ENCODE measurements at places on chromosomes 3 and 15.

- no peak for DNase-seq
Observed at GRCh38 chr3:70096376-70097066, 97.0 kb downstream of the SAMMSON start.

DNA sequence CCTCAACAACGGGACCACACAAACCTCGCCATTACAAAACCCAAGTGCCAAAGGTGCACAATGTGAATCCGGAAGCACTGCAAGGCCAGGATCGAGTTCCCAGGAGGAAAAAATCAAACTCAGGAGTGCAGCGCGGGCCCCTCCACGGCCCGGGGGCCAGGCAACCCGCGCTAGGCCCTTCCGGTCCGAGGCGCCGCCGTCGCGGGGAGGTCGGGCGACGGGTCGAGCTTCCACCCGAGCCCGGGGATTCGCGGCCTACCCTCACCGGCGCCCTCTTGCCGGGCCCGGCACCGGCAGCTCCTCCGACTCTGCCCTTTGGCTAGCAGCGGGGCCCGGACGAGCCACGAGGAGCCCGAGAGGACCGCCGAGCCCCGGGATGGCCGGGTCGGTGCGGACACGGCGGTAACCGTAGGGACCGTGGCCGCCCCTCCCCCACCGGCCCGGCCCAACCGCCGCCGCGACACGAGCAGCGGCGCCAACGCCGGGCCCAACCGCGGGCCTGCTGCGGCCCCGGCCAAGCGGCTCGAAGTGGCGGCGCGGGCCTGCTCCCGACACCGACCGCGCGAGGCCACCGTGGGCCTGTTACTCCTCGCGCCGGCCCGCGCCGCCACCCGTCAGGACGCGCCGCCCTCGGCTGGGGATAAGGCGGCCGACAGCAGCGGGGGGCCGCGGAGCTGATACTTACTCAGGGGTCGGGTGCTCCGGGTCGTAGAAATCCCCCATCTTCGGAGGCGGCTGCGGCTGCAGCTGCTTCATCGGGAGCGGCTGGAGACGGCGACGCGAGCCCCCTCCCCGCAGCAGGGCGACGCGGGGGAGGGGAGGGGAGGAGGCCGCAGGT, 525 bp downstream of the SETD2 start:
- peak; percentile 60 for DNase-seq

DNA sequence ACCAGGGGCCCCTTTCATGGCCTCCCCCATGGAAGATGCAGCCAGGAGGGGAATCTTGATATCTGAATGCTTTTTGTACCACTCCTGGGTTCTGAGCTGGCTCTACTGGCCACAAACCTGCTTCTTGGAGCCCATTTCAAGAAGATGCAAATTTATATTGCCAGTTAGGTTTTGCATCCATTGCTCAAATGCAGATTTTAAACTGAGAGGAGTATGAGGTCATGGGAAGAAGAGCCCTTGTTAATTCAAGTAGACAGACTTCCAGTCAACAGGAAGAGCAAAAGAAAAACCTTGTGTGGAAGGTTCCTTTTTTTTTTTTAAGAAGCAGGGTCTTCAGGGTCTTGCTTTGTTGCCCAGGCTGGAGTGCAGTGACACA, 133.5 kb downstream of the PDZRN3 start:
- no peak for DNase-seq

- DNase-seq = no peak
Observed at GRCh38 chr3:46892285-46893145, 15.0 kb downstream of the PTH1R start.

GRCh38 chr15:49179433-49180190, 9.6 kb downstream of the GALK2 start:
- no peak for DNase-seq

DNA sequence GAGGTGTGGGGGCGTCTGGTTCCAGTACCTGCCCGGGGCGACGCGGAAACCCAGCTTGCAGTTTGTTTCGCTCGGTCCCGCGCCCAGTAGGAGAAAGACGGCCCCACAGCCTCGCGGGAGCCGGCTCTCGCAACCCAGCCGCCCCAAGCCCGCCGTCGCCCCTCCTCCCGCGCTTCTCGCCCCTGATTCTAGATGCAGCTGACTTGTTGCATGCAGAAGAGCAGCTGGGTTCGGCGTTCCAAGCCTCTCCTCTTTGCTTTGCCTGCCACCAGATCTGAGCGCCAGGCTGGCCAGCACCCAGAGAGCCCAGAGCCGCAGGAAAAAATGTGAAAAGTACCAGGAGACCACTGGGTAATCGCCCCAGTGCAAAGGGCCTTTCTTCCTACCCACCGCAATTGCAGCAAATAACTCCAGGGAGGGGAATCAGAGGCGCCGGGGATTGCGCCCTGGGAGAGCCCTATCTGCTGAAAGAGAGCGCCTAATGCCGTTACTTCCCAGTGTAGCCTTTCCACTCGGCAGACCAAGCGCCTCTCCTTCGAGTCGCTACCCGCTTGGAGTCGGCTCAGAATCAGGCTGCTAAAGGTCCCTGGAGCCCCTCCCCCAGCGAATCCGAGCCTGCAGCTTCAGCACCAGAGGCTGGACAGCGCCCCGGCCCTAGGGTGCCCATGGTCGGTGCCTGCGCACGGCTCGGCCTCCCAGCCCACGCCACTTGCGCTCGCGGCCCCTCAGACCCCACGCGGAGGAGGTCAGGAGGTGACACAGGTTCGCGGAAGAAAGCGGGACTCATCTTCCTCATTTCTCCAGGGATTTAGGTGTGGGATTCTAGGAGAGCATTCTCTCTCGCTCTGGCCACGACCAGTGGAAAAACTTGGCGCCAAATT, 15.7 kb upstream of the AEN start:
- no peak for DNase-seq

DNA sequence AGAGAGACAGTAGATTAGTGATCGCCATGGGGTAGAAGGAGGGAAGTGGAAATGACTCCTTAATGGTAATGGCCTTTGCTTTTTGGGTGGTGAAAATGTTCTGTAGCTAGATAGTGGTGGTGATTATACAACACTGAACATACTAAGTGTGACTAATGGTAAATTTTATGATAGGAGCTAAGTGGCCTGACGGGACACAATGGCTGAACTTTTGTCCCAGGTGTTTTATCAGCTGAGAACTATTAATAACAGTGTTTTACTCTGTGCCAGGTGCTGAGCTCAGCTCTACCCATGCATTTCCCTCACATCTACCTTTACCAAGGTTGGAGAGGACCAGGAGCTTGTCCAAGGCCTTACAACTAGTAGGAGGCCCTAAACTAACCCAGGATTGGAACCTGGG, 66.8 kb downstream of the TRIM71 start:
- DNase-seq = no peak

- no peak for DNase-seq
Observed at GRCh38 chr3:190701096-190701532, 161.4 kb downstream of the GMNC start.

GRCh38 chr15:37872661-37873060, 61.8 kb upstream of the TMCO5A start:
- DNase-seq = no peak

- no peak for DNase-seq
Observed at GRCh38 chr3:127791221-127791913, 30.9 kb downstream of the MGLL start.

GRCh38 chr3:27535809-27536392, 51.7 kb upstream of the SLC4A7 start:
- no peak for DNase-seq

DNA sequence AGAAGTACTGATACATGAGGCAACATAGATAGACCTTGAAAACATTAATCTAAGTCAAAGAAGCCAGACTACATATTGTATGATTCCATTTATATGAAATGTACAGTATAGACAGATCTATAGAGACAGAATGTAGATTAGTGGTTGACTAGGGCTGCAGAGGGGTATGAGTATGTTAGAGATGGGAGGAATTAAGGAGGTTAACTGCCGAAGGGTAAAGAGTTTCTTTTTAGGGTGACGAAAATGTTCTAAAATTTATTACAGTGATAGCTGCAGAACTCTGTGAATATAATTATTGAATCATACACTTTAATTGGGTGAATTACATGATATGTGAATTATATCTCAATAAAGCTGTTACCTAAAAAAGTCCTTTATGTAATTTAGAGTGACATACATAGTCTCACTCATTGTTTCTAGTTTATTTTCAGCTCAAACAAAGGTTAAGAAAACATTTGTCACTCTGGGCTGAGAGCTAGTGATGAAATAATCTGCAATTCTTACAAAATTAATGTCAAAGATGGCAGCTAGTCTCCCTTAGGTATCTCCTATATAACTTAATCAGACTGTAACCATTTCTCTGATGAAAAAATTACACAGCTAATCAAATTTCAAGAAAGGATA, 61.4 kb downstream of the DENND4A start:
- DNase-seq = no peak

- no peak for DNase-seq
Observed at GRCh38 chr15:73716417-73716816, 32.2 kb downstream of the CD276 start.

DNA sequence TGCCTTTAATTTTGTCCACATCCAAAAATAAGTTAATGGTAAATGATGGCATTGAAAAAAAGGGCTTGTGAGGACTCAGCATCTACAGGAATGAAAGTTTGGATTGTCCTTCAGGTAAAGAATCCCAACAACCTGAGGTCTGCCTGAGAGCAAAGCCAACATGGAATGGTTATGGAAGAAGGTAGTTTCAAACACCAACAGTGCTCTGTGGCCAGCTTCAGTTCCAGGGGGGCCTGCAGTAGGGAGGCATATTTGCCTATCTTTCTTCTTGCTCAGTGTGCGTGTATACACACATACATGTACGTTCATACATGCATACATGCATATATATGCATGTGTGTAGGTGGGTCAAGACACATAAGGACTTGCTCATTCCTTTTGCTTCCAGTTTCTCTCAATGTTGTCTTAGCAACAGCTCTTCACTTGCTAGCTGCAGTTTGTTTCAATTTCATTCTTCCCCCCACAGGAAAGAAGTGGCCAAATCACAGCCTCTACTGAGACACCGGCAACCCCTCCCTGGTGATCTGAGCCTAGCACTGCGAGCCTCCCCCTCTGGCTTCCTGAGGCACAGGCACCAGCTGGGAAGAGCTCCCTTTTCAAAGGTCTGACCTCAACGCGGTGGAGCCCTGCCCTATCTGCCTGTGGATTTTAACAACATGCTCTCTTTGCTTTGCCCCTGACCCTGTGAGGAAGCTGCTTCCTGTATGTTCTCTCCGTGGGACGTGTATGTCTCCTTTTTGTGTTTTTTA, 146.2 kb downstream of the KLF13 start:
- peak; percentile 47 for DNase-seq

GRCh38 chr3:169466990-169467389, 196.5 kb downstream of the MECOM start:
- no peak for DNase-seq

DNA sequence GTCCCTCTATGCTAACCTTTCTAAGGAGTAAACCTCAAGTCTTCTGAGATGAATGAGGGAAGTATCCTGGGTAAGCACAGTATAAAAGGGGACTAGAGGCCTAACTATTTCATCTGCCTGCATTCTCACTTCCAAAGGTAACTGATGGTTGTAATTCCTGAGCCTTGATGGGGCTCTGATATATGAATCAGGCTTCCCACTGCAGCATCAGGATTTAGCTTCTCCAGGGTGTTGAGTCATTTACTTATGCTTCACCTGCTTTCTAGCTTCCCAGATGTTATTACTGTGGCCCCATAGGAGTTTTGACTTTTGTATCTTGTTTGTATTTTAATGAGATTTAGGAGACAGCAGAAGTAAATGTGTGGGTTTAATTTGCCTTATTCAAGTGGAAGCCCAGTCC, 207.3 kb upstream of the EIF1B start:
- no peak for DNase-seq

- DNase-seq = no peak
Observed at GRCh38 chr3:57066471-57066870, 6.0 kb downstream of the SPATA12 start.
